ENCODE measurements at places on chromosomes 2 and 18.

- DNase-seq: no peak
These were observed 14.9 kb downstream of the RBKS start for GRCh38 chr2:27875089-27875881.

DNA sequence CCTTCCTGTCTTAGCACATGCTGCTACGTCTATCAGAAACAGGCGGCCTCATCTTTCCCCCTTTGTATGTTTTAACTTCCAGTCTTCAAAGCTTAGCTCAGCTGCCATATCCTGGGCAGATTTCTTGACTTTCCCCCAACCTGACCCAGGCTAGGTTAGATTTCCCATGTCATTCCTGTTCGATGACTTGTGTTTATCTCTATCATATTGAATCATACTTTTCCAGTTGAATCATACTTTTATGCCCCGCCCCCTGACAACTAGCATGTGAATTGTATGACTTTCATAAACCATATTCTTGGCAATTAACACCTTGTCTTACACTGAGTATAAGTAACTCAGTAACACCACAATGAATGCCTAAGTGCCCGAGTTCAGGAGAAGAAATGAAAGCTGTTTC is 128.3 kb downstream of the CYRIA start:
- DNase-seq: no peak

DNA sequence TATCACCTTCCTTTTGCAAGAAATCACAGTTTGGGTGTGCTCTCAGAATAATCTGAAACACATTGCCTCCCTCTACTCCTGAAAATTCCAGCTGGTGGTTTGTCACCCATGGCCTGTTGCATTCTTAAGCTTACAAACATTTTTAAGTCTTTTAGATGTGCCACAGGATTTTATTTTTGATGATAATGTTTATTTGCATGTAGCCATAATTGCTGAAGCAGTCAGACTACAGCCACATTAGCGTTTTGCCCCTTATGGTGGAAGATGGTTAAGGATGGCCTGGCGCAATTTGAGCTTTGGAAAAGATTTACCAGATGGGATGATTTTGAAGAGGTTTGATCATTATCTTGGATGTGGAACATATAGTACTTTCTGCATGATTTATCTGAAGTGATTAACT is 439.5 kb downstream of the MEIS1 start:
- no peak for DNase-seq

DNA sequence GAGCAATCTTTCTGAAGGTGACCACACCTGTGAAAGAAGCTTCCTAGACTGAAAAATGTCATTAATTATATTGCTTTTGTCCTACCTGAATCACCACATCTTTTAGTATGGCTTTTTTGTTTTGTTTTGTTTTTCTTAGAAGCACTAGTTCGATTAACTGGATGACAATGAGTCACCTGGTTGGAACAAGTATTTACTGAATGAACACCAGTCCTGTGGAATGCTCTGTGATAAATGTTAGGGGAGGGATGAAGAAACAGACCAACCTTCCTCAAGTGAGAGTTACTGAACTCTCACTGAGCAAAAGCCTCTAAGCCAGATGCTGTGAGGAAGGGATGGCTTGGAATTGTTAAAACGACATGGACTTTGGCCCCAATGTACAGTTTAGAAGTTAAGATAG is 26.8 kb upstream of the DCC start:
- no peak for DNase-seq

DNA sequence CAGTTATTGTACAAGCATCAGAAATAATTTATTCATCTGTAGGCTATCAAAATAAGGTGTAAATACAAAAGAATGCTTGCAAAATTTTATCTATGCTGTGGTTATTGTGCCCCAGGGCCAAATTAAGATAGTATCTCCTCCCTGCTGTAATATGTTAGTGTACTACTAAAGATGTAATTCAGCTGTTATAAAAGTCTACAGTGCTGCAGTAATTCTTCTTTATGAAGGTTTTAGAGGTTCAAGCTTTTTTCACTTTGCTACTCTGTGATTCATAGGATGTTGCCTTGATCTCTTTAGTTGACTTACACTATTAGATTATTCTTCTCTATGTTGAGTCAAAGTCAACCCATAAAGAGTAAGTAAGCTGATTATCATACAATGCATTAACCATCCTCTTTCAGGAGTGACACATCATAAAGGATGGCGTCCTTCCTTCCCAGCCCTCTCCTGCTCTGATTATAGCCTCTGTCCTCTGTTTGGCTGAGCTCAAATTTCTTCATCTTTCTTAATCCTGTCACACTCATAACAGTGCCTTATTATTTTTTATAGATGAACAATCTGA is 29.3 kb upstream of the DYNAP start:
- no peak for DNase-seq

DNA sequence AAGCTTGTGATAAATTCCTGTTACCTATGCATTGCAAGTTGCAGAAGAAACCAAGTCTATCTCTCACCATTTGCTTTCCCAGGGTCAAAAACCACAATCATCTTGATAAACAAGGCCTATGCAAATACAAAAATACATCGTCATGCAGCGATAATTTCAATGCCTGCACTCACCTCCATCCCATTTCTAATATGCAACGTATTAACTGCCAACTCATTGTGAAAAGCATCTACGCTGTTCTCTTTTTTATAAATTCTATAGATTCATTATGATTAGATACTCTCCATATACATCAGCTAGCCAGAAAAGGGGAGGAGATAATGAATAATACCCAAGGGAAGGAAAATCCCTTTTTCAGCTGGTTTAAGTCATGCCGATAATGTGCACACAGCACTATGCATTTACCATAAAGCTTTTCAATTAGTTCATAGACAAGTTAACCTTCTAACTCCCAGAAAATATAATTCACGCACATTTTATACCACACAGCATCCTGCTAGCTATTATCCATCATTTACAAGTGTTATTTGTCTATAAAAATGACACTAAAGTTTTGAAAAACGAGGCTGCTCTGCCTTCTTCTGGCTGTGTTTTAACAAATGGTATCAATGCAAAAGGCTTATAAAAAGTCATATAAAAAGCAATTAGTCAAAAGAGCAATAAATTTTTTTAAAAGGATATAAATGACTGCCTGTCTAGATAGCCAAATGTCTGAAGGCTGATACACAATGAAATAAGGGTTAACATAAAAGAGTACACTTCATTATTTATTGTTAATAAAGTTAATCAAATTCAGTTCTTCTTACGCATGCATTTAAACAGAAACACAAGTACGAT is 77.6 kb downstream of the AFF3 start:
- DNase-seq: no peak

DNA sequence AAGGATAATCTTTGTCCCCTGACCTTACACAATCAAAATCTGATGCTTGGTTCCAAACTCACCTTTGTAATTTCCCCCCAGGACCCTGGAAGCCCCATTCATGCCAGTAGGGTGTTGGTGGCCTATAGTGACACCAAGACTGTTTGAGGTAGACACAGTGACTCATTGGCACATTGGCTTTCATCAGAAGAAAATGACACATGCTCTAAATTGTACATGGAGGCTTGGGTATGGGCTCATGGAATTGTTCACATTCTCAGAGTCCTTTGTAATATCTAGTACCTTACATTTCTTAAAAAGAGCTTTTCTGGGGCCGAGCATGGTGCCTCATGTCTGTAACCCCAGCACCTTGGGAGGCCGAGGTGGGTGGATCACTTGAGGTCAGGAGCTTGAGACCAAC is 61.2 kb upstream of the LRPPRC start:
- DNase-seq: no peak

- DNase-seq: no peak
These were observed 1.3 kb upstream of the ZNF24 start for GRCh38 chr18:35345460-35345921.

GRCh38 chr2:125296742-125297141 is 1271.7 kb downstream of the CNTNAP5 start:
- no peak for DNase-seq

DNA sequence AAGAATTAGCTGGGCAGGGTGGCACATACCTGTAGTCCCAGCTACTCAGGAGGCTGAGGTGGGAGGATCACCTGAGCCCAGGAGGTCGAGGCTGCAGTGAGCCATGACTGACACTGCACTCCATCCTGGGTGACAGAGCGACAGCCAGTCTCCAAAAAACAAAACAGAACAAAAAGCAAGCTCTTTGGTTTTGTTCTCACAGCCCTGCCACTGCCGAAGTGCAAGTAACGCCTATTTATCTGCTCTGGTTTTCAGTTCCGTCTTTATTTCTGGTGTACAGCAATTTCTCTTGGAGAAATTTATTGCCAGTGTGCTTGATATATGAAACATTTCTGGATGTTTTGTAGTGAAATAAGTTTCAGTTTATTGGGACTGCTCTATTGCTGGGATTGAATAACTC is 61.9 kb downstream of the RAB10 start:
- no peak for DNase-seq

DNA sequence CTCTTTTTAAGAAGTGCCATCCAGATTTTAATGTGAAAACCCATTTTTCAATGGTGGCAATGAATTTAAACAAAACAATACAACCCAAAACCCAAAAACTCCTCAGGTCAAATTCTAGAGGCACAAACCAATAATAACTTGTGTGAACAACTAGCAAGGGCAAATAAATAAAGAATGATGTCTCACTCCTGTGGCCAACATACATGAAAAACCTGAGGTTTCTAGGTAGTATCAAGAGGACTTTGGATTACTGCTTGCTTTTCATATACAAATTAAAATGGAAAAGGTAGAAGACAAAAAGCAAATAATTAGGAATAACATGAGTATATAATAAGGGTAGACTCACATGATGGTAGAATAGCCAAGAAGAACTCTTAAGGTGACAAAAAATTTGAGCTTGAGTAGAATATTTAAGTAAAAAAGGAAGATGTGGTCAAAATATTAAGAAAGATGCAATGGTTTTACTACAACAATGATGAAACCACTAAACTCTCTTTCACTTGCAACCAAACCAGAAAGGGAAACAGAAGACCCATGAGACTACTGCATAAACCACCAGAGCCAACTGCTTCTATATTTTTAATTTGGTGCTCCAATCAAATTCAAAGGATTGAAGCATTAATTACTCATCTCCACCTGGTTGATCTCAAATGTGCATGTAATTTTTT is 53.5 kb downstream of the DARS1 start:
- no peak for DNase-seq

DNA sequence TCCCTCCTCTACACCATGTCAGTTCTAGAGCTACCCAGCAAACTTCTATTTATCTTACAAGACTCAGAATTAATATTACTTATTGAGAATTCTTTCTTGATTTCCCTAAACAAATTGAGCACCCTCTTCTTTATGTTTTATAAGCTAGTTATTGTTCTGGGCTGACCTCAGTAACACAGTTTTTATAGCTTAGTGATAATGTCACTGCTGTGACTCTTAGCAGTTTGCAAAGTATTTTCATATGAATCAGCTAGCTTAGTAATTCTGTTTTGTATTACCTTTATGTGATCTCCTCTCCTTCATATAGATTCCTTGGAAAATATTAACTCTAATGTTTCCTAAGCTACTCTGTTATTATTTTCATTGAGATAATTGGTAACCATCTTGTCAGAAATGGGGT is 114.9 kb downstream of the PMS1 start:
- no peak for DNase-seq

GRCh38 chr2:189661957-189662321 is 680 bp downstream of the ASNSD1 start:
- no peak for DNase-seq

DNA sequence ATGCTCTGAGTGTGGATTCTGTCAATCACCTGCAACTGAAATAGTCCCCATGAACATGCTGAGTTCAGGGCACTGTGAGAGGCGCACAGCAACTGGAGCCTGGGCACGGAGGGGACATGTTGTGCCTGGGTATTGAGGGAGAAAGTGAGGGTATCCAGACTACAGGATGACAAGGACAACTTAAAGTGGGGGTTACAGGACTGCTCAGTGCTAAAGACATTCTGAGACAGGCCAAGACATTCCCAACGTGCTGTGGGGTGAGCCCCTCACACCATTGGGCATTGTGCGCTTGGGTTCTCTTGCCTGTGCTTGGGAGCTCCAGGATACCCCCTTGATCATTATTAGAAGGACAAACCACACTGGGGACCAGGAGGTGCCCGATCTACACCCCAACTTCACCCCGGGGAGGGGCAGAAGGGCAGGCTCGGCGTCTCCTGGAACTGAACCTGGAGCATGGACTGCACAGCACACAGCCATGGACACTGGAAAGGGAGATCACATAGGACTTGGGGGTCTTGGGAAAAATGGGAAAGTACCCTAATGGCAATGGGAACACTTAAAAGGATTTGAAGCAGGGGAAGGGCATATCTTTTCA is 72.5 kb upstream of the HDAC4 start:
- DNase-seq: no peak

Measured in activated effector memory CD4-positive, alpha-beta T cell treated with Interleukin-2 at 50 U/mL for 16 hours (primary cell).